ENCODE measurements at places on chromosomes 13 and 19. TPM values are rescaled to one million over a fixed set of nuclear protein-coding genes. Genes with fewer than 3 reads are reported as not detected.

Gene ACTMAP
- total RNA-seq: 9.1 TPM

Gene ZNF135
- total RNA-seq: 1.2 TPM

Gene C13orf42
- not detected for total RNA-seq

Gene S1PR5
- not detected for total RNA-seq

Gene PRODH2
- total RNA-seq: not detected

Gene FFAR1
- total RNA-seq: not detected

Gene TINCR
- total RNA-seq: not detected

Gene ZNF615
- total RNA-seq: 4.5 TPM

Gene HIPK4
- total RNA-seq: not detected

Gene NLRP11
- not detected for total RNA-seq

Gene KLK12
- total RNA-seq: not detected

Gene ZNF773
- total RNA-seq: 4.3 TPM

Gene NOVA2
- 35.2 TPM for total RNA-seq

All from endothelial cell of umbilical vein (primary cell).